ENCODE measurements at places on chromosomes 12 and 14.

- H3K27ac ChIP-seq: no peak overlapping the region
- DNase-seq: no peak
- no peaks in the 10 kb centered on the region for H3K4me1 ChIP-seq
- H3K27me3 ChIP-seq: no peaks in the 10 kb centered on the region
- peaks cover 8% of the 10 kb centered on the region for H3K36me3 ChIP-seq
Observed at GRCh38 chr14:56299306-56299984, 181.2 kb downstream of the PELI2 start.

DNA sequence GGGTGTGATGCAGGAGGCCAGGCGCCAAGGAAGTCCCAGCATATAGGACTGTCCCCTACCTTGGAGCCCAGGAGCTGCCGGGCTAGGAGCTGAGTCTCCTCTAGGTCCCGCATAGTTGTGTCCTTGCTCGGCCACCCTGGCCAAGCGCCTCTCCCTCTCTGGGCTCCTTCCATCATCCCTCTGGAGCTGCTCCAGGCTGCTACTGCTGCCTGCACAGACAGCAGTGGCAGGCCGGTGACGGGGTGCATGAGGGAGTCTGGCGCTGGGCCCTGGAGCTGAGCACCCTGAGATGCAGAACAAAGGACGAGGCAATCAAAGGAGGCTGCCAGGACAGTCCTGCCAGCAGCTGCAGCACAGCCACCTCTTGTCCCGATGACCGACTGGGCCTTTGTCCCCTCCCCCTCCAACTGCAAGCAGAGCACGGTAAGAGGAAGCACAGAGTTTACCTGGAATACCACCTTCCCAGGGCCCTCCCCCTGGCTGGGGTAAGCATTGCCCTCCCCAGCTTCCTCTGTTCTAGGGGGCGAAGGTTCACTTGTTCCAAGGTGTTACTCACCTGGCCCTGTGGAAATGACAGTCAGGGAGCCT, 10.4 kb downstream of the DTX1 start:
- peaks cover 4% of the 10 kb centered on the region for H3K4me1 ChIP-seq
- peaks cover 8% of the 10 kb centered on the region for H3K27me3 ChIP-seq
- DNase-seq: no peak
- H3K4me3 ChIP-seq: no peak overlapping the region

DNA sequence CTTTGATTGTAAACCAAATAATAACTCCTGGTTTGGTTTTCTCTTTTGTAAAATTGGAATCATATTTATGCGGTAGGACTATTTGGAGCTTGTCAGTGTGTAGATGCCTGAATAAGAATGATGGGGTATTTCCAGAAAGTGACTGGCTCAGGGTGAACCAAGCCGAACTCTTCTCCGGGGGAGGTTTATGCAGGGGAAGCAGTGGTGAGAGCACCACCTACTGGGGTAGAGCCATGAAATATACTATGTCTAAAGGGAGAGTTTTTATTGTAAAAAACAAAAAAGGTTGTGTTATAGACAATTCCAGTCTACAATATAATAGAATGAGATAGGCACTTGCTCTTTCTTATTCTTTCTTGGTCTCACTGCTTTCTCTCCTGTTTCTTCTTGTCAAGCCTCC, 222.9 kb upstream of the SLC16A7 start:
- no peaks in the 10 kb centered on the region for H3K36me3 ChIP-seq
- no peaks in the 10 kb centered on the region for H3K27me3 ChIP-seq
- DNase-seq: peak; percentile 30
- H3K4me1 ChIP-seq: no peaks in the 10 kb centered on the region
- no peak overlapping the region for H3K27ac ChIP-seq

- DNase-seq: no peak
- no peak overlapping the region for H3K27ac ChIP-seq
- no peaks in the 10 kb centered on the region for H3K36me3 ChIP-seq
- H3K27me3 ChIP-seq: peaks cover 18% of the 10 kb centered on the region
Observed at GRCh38 chr12:52245259-52245961, 12.4 kb downstream of the KRT7 start.

DNA sequence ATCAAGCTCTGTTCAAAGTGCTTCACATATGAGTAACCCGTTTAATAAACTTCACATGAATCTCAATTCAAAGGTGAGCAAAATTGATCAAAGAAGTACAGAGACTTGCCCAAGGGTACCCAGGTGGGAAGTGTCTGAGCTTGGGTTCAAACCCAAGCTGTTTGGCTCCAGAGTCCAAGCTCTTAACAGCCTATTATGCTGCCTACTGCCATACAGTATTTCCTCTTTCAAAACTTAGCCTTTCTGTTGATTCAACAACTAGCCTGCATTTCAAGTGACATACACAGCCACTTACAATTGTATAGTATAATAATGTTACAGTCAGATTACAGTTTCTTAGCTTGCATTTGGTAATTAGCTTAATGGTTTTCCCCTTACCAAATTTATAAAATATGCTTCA, 29.7 kb downstream of the FRMD6 start:
- peaks cover 6% of the 10 kb centered on the region for H3K4me1 ChIP-seq
- DNase-seq: no peak

DNA sequence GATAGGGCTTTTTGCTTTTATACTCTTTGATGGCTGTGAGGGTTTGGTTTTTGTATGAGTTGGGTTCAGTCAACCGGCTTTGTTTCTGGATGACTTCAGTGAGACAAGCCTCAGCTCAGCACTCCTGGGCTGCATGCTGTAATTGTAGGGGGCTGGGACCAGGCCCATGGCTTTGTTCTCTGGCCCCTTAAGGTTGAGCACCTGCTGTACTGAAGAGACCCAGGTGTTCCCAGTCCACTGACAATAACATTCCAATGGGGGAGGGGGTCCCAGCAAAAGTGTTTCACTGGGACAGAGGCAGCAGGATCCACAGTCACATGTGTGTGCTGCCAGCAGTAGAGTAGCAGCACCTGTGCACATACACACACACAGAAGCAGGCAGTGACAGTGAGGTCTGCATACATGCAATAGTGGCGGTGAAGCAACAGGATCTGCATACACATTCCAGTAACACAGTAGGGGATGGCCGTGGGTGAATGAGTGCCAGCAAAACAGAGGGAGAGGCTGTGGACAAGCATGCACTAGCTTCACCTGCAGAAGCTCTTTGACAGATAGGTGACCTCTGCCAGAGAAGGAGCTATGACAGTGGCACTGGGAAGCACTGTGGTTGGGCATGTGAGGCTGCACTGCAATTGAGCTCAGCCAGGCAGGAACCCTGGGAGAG, 240.4 kb downstream of the ASCL1 start:
- H3K27ac ChIP-seq: no peak overlapping the region
- no peaks in the 10 kb centered on the region for H3K27me3 ChIP-seq
- no peaks in the 10 kb centered on the region for H3K36me3 ChIP-seq
- no peak overlapping the region for H3K4me3 ChIP-seq
- no peaks in the 10 kb centered on the region for H3K4me1 ChIP-seq

- no peaks in the 10 kb centered on the region for H3K36me3 ChIP-seq
- no peaks in the 10 kb centered on the region for H3K27me3 ChIP-seq
- H3K27ac ChIP-seq: no peak overlapping the region
- H3K4me3 ChIP-seq: no peak overlapping the region
- no peak for DNase-seq
- no peaks in the 10 kb centered on the region for H3K4me1 ChIP-seq
Observed at GRCh38 chr12:28550757-28551704, 360.8 kb downstream of the CCDC91 start.

DNA sequence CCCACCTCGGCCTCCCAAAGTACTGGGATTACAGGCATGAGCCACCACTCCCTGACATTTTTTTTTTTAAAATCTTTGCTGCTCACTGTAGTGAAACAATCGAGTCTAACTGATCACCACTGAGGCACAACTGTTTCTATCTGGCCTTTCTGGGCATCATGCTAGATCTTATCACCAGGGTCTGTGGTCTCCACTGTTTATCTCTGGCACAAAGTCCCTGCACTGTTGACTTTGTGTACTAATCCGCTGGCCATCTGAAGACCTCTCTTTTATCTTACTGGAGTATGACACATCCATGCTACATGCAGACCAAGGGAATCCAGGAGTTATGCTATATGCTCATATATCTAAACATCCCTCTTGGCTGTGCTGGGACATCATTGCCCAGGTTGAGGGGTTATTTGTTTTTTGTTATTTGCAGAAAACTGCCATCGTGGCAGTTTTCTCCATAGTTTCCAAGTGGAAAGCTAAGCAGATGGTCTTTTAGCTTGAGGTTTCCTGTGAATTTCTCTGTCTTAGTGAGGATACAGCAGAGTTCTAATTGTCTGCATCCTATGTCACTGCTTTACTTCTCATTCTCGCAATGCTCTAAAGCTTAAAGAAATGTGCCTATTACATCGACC, 456.9 kb downstream of the CCER1 start:
- H3K27ac ChIP-seq: no peak overlapping the region
- no peaks in the 10 kb centered on the region for H3K27me3 ChIP-seq
- H3K4me1 ChIP-seq: no peaks in the 10 kb centered on the region
- no peaks in the 10 kb centered on the region for H3K36me3 ChIP-seq

DNA sequence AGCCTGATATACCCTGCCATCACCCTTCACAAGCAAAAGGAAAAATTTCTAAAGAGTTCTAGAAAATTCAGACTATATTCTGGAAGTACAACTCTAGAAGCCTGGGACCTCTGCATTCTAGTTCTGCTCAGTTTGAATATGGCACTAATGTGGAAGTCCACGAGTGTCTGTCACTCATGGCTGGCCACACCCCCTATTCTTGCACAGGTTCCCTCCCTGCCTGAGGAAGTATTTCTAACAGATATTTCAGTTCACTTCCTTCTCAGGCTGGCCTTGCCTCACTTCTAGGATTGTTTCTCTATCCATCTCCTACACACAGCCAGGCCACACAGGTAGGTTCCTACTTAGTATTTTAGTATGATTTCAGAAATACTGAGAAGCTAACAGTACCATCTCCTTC, 67.4 kb downstream of the PHLDA1 start:
- H3K27me3 ChIP-seq: peaks cover 3% of the 10 kb centered on the region
- H3K27ac ChIP-seq: no peak overlapping the region
- peaks cover 24% of the 10 kb centered on the region for H3K4me1 ChIP-seq
- H3K36me3 ChIP-seq: peaks cover 5% of the 10 kb centered on the region
- no peak for DNase-seq
- no peak overlapping the region for H3K4me3 ChIP-seq

GRCh38 chr12:90621927-90622326, 333.0 kb downstream of the CCER1 start:
- no peak overlapping the region for H3K4me3 ChIP-seq
- peaks cover 2% of the 10 kb centered on the region for H3K4me1 ChIP-seq
- peaks cover 2% of the 10 kb centered on the region for H3K27me3 ChIP-seq
- no peaks in the 10 kb centered on the region for H3K36me3 ChIP-seq

GRCh38 chr14:103905842-103906456, 22.3 kb upstream of the TDRD9 start:
- no peaks in the 10 kb centered on the region for H3K36me3 ChIP-seq
- H3K27ac ChIP-seq: no peak overlapping the region
- no peaks in the 10 kb centered on the region for H3K27me3 ChIP-seq
- no peak overlapping the region for H3K4me3 ChIP-seq

DNA sequence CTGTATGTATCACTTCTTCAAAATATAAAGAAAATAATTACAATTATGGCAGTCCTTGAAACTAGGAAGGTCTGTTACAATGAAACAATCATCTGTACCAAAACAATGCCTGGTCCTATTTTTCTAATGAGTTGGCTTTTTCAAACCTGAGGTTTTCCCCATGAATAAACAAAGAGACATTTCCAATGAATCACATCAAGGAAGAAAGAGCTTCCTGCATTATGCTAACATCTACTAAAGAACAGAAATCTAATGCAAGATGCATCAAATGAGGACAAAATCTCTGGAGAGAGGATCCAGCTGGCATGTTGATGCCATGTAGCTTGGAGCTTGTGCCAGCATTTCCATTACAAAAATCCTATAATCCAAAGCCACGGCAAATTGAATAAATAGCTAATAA, 29.3 kb downstream of the NIN start:
- peaks cover 17% of the 10 kb centered on the region for H3K36me3 ChIP-seq
- peaks cover 4% of the 10 kb centered on the region for H3K27me3 ChIP-seq
- DNase-seq: no peak

DNA sequence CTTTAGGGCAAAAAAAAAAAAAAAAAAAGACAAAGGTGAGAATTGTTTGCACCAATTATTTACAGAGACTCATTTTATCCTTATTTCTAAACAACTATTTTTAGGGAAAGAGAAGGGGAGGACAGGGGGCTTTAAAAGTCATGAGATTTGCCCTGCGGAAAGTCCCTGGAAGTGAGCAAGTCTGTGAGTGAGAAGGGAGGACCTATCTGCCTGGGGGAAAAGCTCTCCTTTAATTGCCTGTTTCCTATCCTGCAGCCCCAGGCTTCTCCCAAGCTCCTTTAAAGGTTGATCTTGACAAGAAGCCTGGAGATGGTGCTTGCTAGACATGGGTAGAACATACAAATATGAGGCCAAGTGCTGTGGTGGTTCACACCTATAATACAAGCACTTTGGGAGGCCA, 8.3 kb upstream of the CHST11 start:
- no peak overlapping the region for H3K27ac ChIP-seq
- no peaks in the 10 kb centered on the region for H3K36me3 ChIP-seq
- DNase-seq: no peak
- no peaks in the 10 kb centered on the region for H3K27me3 ChIP-seq
- H3K4me3 ChIP-seq: no peak overlapping the region
- H3K4me1 ChIP-seq: no peaks in the 10 kb centered on the region

DNA sequence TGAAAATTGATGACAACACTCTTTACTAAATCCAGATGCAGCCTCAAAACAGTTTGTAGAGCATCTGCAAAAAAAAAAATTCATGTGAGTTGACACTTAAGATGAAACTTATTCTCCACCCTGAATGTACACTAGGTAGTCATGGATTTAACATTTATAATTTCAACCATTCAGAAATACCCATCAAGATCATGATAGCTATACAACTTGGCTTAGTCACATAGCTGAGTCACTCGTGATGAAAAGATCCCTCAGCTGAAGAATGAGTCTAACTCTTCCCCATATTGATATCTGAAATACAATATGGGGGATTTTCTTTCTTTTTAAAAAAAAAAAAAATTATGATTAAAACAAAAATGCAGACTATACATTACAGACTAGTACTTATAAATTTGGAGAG, 104.8 kb upstream of the PLEKHG7 start:
- no peak overlapping the region for H3K27ac ChIP-seq
- H3K27me3 ChIP-seq: peaks cover 1% of the 10 kb centered on the region
- no peak for DNase-seq
- peaks cover 6% of the 10 kb centered on the region for H3K4me1 ChIP-seq

DNA sequence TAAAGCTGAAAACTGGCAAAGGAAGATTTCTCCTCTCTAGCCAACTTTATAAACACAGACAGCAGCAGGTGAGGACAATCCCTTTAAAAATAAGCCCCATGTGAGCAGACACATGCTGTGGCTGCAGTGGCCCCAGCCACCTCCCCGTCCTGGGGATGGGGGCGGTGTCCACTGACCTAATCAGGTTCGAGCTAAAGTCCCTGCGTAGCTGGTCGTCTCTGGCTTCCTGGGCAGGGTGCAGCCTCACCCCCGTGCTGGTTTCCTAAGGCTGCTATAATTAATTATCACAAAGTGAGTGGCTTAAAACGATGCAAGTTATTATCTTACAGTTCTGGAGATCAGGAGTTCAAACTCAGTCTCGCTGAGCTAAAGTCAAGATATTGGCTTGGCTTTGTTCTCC, 1.0 kb downstream of the BDKRB1 start:
- no peak for DNase-seq
- H3K36me3 ChIP-seq: no peaks in the 10 kb centered on the region
- no peaks in the 10 kb centered on the region for H3K4me1 ChIP-seq
- no peak overlapping the region for H3K27ac ChIP-seq
- H3K4me3 ChIP-seq: no peak overlapping the region
- H3K27me3 ChIP-seq: peaks cover 12% of the 10 kb centered on the region
